Stimulated activated CD4-positive, alpha-beta T cell treated with anti-CD3 and anti-CD28 coated beads, TNF-alpha, amount 100 ng/mL, for 1 hour (primary cell): ENCODE measurements at places on chromosomes 7 and 10.

- DNase-seq: no peak
Observed at GRCh38 chr7:94231305-94231704, 163.4 kb upstream of the COL1A2 start.

DNA sequence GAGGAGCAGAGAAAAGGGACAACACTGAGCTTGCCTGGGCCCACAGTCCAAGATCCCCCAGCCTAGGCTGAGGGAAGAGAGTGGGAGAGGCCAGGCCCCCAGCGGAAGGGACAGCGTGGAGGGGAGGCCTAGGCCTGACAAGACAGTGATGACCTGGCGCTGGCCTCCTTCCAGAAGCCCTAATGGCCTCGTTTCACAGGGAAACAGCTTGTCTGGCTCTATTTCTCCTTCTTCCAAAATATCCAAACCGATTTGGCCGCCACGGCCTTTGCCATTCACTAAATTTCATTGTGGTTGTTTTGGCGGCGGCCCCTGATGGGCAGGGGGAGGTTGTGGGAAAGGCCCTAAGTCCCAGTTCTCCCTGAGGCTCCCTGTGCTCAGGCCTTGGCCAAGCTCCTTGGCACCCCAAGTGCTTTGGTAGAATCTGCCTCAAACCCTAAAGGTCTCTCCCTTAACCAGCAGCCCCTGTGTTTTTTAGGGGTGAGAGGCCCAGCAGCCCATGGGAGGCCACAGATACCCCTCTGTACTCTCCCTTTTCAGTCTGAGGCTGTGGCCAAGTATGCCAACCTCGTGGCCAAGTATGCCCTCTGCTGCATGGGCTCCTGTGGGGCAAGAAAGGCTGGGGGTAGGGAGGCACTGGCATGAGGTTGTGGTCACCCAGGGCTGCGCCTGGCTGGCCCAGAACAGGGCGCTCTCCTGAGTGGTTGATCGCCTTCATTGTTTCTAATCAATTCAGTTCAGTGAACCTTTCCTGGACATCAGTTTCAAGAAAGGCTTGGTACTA lies 37.3 kb downstream of the PAX2 start:
- DNase-seq: no peak

DNA sequence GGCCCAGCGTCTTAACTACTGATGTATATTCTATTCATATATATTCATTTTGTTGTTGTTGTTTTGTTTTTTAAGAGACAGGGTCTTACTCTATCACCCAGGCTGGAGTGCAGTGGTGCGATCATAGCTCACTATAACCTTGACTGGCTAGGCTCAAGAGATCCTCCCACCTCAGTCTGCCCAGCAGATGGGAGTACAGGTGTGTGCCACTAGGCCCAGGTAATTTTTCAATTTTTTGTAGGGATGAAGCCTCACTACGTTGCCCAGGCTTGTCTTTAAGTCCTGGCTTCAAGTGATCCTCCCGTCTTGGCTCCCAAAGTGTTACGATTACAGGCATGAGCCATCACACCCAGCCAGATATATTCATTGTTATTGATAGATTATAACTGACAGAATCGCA lies 12.9 kb upstream of the STN1 start:
- DNase-seq: no peak

DNA sequence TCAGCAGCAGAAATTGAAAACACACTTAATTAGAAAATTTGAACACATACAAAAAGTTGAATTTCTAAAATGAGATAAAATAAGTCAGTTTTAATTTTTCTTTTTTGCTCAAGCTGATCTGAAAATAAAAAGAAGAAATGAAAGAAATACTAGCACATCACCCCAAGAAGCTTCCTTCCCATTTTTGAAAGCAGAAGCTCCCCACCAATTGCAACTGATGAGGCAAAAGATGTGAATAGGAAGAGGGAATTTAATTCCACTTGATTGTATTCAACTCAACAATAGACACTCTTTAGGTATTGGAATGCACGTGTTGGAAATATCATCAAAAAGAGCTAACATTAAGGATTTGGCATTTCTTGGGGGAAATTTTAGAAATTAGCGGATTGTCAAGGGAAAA lies 175.8 kb downstream of the TRIL start:
- no peak for DNase-seq

- no peak for DNase-seq
Observed at GRCh38 chr10:34622945-34623344, 192.2 kb downstream of the PARD3 start.
